ENCODE measurements at places on chromosomes 11 and 22. TPM values are rescaled to one million over a fixed set of nuclear protein-coding genes. Genes with fewer than 3 reads are reported as not detected.

The INPP5J gene
- total RNA-seq: 0.24 TPM

The OR51I1 gene
- not detected for total RNA-seq

The CCDC73 gene
- total RNA-seq: not detected

The UBQLNL gene
- 0.54 TPM for total RNA-seq

The CHRM4 gene
- total RNA-seq: not detected

The KCNK4 gene
- total RNA-seq: 0.42 TPM

The ADAMTS15 gene
- not detected for total RNA-seq

The ASPHD2 gene
- 14.8 TPM for total RNA-seq

The FAM181B gene
- total RNA-seq: 0.10 TPM

- DNase-seq: no peak
Observed at GRCh38 chr11:128465946-128466705, 121.2 kb downstream of the ETS1 start.

- DNase-seq: no peak
Observed at GRCh38 chr11:27357250-27357649, 5.8 kb downstream of the CCDC34 start.

DNA sequence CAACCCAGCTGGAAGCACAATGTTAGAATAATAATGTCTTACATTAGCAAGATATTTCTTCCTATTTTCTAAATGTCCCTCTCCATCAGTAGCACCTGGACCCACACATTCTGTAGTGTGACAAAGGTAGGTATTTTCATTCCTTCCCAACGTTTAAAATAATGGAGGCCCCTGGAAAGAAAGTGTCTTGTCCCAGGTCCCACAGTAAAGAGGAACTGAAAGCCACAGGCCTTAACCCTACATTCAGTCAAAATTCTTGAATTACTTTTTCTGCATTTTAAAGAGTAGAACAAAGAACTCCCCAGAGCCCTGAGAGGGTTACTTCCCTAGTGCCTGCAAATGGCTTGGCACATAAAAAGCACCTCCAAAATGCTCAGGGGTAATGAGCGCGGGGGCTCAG is 26.3 kb downstream of the OPCML start:
- no peak for DNase-seq

DNA sequence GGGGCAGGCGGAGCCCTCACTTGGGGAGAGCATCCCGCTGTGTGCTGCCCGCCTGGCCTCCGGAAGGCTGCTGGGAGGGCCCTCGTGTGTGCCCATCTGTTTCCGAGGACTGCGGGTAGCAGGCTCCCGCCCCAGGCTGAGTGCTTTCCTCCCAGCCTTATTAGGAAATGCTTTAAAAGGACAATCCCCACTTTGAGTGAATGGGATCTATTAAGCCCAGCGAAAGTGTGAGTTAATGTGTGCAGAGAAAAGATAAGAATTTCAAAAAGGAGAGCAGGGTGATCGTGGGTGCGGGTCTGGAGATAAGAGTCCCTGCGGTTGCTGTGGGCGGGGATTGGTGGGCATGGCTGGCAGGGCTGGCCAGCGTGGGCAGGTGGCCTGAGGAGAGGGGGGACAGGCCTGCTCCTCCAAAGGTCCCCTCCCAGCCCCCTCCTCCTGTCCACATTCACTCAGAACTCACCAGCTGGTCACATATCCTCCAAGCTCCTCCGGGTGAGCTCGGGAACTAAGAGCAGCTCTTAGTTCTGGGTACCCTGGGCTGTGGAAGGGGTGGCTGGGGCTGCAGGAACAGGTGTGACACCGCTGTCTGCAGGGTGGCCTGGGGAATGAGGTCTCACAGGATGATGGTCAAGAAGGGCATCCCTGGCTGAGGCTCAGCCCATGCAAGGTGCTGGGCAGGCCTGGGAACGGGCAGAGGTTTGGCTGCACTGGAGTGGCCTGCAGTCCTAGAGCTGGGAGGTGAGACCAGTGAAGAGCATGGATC is 1260.3 kb downstream of the BRD1 start:
- no peak for DNase-seq

- peak; percentile 71 for DNase-seq
Observed at GRCh38 chr11:6419009-6419631, at the start of gene APBB1. Gene APBB1, minus strand, starts transcription at chr11:6419094. Its CDS starts 7,747 bp downstream, at chr11:6411347.

GRCh38 chr11:66624450-66624849 is 8.0 kb downstream of the RBM14 start:
- DNase-seq: no peak

DNA sequence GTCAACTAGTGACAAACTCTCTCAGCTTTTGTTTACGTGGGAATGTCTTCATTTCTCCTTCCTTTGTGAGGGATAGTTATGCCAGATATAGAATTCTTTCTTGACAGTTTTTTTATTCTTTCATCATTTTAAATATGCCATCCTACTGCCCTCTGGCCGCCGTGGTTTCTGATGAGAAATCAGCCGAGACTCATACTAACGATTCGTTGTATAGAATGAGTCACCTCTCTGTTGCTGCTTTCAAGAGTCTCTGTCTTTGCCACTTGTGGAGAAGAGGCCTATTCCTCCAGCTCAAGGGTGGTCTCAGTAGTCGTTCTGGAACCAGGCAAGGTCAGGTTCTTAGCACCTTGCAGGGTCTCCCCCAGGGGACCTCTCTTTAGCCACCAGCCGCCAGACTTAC is 8.0 kb downstream of the MYO7A start:
- DNase-seq: no peak

- DNase-seq: no peak
Observed at GRCh38 chr11:72001834-72002591, 3.3 kb downstream of the IL18BP start.

DNA sequence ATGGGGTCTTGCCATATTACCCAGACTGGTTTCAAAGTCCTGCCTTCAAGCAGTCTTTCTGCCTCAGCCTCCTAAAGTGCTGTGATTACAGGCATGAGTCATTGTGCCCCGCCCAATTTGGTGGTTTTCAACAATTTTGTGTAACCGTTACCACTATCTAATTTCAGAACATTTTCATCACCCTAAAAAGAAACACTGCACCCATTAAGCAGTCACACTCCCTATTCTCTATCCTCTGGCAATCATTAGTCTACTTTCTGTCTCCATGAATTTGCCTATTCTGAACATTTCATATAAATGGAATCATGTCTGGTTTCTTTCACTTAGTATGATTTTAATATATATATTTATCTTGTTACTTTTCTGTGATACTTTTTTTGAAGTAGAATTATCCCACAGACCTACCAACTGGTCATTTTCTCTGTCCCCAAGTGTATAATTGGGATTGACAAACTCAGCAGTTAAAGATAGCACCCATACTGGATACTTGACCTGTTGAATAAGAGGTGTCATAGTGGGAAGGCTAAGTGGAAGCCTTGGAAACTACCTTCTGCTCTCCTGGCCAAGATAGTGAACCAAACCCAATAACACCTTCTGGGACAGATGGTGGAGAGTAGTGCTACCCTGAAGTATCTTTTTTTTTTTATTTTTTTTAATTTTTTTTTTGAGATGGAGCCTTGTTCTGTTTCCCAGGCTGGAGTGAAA is 64.8 kb downstream of the STIM1 start:
- DNase-seq: peak; percentile 62

GRCh38 chr22:34102633-34103032 is 182.4 kb upstream of the LARGE1 start:
- DNase-seq: no peak

- DNase-seq: no peak
Observed at GRCh38 chr11:3021125-3021524, 29.0 kb upstream of the NAP1L4 start.

DNA sequence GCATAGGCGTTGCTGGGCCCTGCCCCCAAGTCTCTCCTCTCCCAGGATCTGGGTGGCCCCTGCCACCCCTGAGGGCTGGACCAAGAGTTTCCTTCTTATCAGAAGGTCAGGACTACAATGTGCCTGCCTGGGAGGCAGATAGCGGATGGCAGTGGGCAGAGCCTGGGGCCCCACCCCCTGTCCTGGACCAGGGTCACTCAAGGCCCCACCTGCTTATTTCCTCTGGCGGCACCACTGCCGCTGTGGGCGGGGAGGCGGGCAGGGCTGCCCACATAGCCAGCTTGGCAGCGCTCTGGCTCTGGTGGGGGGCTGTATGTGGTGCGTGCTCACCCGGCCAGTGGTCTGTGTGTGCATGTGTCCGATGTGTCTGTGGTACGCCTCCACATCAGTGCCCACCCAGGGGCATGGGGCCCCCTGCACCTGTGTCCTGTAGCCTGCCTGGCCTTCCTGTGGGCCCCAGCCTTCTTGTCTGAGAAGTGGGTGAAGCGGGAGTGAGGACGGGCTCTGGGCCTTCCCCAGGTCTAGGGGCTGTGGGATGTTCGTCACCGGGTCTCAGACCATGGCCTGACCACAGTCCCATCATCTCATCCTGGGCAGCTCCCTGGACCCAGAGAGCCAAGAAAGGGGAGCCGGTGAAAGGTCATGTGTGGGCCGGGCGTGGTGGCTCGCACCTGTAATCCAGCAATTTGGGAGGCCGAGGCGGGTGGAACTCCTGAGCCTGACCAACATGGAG is 3.0 kb downstream of the GAS2L1 start:
- DNase-seq: no peak

DNA sequence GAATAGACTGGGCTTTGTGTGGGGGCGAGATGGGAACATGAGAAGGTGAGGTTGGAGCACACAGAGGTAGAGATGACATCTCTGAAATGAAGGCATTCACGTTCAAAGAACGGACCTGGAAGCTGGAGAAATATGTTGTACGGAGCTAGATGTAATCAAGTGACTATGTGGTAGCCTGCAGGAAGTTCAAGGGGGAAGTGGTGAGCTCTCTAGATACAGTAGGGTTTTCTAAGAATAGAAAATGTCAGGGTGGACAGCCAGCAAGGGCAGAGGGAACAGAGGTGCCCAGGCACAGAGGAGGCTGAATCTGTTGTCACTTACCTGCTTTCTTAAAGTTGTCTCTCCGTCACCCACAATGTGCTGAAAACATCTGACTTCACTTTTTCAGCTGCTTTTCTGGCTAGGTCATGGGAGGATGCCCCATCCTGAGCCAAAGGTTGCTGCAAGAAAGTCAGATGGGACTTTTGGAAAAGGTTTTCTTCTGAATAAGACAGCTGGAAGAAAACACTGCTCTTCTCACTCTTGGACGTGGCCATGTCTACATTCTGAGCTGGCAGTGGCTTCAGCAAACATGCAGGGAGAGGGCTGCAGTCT is 171.5 kb upstream of the B3GAT1 start:
- no peak for DNase-seq

DNA sequence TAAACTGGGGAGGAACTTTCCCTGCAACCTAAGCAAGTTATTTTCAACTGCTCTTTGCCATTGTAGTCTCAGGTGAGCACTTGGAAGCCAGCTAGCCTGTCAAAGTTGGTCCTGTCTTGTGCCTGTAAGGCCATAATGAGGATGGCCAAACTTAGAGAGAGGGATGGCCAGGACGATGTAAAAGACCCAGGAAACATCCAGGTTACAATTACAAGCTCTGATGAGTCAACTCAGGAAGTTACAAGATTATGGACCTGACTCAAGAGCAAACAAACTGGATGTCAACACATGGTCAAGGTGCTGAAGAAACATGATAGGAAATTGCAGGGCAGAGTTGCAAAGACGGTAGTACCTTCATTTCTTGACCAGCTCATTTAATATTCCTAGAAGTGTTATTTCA is 1.6 kb downstream of the GTPBP1 start:
- DNase-seq: no peak

DNA sequence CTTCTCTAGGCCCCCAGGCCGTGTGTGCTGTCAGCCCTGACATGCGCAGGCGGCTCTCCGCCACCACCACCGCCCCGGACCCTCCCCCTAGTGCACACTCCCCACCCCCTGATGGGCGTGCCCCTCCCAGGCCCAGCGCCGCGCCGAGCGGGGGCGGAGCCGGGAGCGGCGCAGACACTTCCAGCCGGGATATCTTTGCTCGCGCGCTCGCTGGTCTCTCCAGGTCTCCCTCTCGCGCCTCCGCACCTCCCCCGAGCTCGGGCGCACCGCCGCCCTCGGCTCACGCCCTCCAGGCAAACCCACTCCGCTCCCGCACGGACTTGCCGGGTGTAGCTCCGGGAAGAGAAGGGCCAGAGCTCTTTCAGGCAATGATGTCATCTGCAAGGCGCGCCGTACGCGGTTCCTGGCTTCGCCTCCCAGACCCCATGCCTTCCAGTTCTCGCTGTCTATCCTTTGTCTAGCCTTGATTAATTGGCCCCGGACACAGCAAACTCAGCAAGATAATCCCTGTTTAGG is at the start of gene SCN3B:
TSS of gene SCN3B (minus strand) at position 59 of the 516 bp plus-strand sequence. CDS start 823 bp downstream, outside the sequence.
- no peak for DNase-seq

- DNase-seq: no peak
Observed at GRCh38 chr22:28658448-28658847, 21.2 kb downstream of the TTC28 start.

- DNase-seq: no peak
Observed at GRCh38 chr11:130789056-130789640, 127.1 kb downstream of the SNX19 start.

DNA sequence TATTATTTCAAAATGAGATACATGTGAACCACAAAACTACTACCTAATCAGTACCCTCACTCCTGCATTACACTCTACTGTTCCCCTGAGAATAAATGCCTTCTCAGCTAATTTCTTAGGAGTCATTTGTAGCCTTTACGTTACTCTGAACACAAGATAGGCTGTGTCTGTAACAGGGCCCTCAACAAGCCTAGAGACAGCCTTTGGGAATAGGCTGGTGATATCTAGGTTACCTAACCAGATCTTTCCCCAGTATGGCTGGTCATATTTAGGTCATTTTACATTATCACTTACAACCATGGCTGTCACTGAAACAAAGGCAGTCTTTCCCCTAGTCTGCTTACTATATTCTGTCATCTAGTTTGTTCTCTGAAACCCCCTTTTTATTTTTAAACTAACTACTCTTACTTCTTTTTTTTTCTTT is 14.2 kb downstream of the ATM start:
- DNase-seq: peak; percentile 48

- DNase-seq: no peak
Observed at GRCh38 chr11:101617735-101618332, 34.0 kb upstream of the TRPC6 start.

- DNase-seq: no peak
Observed at GRCh38 chr11:40314327-40314726, 1145.1 kb downstream of the LRRC4C start.

GRCh38 chr22:50114221-50115021 is 24.6 kb downstream of the MOV10L1 start:
- no peak for DNase-seq

- no peak for DNase-seq
Observed at GRCh38 chr11:123622576-123622975, 31.8 kb downstream of the SCN3B start.

DNA sequence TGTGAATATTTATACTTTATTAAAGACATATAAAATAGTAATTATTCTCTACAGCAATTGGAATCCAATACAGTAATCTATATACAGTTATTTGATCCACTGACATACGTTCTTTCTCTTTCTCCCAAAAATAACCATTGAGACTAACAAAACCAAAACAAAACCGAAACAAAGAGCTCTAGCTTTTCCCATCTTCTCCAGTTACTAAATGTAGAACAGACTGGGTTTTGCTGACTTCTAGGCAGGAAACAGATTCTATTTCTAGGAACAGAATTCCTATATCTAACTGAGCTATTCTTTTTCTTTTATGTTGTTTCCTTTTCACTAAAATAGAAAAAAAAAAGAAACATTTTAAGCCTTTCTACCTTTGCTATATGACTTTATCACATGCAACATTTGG is 80.1 kb downstream of the PACS1 start:
- DNase-seq: no peak

GRCh38 chr22:46545086-46545792 is 7.8 kb upstream of the CELSR1 start:
- no peak for DNase-seq

All from naive thymus-derived CD4-positive, alpha-beta T cell (primary cell).